ENCODE measurements at places on chromosomes 4 and X.

DNA sequence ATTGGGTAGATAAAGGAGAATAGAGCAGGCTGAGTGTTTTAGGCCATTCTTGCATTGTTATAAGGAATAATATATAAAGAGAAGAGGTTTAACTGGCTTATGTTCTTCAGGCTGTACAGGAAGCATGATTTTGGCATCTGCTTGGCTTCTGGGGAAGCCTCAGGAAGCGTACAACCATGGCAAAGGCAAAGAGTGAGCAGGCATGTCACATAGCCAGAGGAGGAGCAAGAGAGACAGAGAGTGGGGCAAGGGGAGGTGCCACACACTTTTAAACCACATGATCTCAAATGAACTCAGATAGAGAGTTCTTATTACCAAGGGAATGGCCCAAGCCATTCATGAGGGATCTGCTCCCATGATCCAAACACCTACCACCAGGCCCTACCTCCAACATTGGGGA lies 4.4 kb upstream of the METTL14 start:
- DNase-seq, result no peak

DNA sequence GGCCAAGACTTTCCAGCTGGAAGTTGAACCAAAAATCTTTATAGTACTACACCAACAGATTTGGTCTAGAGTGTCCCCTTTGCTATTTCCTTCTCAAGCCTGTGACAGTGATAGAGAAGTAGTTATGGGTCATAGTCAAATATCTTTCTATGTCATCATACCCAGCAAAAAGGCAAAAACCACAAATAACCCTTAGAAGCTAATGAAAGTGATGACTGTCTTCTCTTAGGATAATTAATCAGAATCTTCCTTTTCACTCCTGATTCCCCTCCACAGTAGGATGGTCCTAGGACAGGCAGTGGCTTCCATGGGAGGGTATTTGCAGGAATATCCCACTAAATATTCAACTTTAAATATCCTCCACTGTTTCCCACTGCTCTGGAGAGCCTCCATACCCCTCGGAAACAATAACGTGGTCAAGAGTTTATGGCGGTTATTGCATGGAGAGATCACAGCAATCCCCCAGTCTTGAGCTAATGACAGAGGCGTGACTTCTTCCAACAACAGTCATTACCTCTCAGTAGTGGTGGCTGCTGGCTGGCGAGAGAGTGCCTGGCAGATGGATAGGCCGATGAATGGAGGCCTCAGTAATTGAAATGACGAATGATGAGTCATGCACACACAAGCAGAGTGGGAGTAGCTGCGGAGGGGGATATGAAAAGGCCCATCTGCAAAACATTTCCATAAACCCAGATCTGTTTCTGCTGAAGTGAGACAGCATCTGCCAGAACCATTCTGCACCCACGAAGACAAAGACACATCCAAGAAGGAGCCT lies 154.9 kb downstream of the STK32B start:
- DNase-seq, result no peak

GRCh38 chr4:73450398-73451004 lies 14.5 kb downstream of the AFP start:
- no peak for DNase-seq

DNA sequence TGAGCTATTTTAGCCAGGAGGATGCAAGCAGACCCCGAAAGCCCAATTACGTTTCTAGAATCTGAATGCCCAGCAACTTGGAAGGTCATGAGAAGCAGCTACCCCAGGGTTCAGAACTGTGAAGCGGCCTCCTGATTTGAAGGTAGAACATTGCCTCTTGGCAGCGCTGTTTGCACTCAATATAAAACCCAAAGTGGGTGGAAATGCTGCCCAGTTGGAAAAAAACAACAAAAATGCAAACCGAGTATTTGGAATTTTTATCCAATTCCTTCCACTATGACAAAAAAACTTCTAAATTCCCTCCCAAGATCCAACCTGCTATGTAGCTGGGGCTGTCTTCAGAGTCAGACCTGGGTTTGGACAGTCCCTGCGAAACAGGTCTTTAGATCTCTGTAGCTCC lies 103.3 kb upstream of the RBPJ start:
- no peak for DNase-seq

DNA sequence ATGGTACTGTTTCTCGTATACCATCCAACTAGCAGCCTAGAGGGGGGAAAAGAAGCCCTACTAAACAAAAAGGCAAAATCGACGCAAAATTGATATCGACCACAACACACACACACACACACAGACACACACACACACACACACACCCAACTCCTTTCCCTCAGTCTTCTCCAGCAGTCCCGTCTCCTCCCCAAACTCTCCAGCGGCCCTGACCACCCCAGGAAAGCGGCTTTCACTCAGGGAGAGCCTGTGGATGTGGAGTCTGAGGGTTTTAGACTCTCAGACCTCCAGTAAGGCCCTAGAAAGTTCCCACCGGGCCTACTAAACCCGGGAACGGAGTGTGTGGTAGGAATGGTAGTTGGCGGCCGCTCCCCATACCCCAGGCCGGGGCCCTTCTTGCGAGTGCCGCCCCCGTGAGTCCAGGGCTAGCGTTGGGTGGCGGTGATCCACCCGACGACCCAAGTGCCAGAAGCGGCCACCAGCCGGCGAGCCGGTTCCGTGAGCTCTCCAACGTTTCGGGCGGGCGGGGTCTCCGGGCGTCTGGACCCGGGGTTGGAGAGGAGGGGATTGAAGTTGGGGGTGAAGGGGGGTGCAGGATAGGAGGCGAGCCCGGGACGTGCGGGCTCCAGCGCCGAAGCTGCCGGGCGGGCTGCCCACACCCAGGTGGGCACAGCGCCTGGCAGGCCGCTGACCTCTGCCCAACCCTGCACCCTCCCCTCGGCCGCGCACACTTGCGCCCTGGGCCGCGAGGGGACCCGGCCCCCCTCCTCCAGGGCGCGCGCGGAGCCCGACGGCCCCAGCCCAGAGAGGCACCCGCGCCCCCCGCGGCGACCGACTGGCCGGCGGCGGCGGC lies 13.7 kb downstream of the ARX start:
- DNase-seq, result no peak

DNA sequence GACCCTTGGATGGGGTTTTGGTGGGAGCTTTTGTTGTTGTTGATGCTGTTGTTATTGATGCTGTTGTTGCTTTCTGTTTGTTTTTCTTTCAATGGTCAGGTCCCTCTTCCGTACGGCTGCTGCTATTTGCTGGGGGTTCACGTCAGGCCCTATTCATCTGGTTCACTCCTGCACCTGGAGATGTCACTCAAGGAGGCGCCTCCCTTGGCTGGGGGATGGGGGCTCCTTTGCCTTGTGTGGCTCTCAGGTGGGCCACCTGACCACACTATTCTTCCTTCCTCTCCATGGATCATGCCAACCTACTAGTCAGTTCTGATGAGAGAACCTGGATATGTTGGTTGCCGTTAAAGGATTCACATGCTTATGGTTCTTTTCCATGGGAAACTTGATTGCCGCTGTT lies 39.1 kb upstream of the PRPS1 start:
- DNase-seq, result no peak

- no peak for DNase-seq
Measured at GRCh38 chr4:108651014-108651791, 804 bp downstream of the OSTC start.

GRCh38 chr4:114310296-114310925 lies 288.2 kb upstream of the UGT8 start:
- no peak for DNase-seq

DNA sequence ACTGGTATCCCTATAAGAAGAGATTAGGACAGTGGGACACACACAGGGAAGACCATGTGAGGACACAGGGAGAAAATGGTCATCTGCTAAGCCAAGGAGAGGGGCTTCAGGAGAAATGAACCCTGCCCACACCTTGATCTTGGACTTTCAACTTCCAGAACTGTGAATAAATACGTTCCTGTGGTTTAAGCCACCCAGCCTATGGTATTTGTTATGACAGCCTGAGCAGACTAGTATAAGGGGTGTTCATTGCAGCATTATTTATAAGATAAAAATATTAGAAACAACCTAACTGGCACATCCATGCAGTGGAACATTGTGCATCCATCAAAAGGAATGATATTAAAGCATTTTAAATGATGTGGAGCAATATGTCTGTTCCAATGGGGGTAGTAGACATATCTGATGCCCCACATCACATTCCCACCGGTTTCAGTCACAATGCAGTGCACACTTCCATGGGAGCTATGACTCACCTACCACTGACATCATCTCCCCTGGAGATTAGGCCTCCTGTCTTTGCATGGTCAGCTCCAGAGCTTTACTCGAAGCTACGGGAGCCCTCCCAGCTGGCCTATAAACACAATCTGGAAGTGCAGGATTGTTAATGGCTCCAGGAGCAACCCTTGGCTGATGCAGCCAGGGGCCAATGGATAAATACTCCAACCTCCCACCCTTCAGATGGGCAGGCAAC lies 38.9 kb upstream of the MAMLD1 start:
- no peak for DNase-seq

GRCh38 chr4:36841583-36842326 lies 402.8 kb upstream of the NWD2 start:
- no peak for DNase-seq

- no peak for DNase-seq
Measured at GRCh38 chr4:176451443-176451842, 131.7 kb downstream of the SPCS3 start.

GRCh38 chr4:4480685-4481398 lies 61.0 kb downstream of the STX18 start:
- DNase-seq, result no peak

- DNase-seq, result no peak
Measured at GRCh38 chr4:94068753-94069719, 138.6 kb upstream of the SMARCAD1 start.

- no peak for DNase-seq
Measured at GRCh38 chr4:107006218-107006617, 29.9 kb downstream of the DKK2 start.

DNA sequence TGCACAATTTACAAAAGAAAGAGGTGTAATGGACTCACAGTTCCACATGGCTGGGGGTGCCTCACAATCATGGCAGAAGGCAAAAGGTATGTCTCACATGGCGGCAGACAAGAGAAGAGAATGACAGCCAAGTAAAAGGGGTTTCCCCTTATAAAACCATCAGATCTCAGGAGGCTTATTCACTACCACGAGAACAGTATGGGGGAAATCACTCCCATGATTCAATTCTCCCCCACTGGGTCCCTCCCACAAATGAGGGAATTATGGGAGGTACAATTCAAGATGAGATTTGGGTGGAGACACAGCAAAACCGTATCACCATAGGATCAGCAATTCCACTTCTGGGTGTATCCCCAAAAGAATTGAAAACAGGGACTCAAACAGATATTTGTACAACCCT lies 97.5 kb upstream of the STX18 start:
- DNase-seq, result no peak

- DNase-seq, result no peak
Measured at GRCh38 chrX:101071582-101071981, 7.1 kb upstream of the TMEM35A start.

GRCh38 chr4:79831119-79831528 lies 241.9 kb downstream of the ANTXR2 start:
- DNase-seq, result no peak

DNA sequence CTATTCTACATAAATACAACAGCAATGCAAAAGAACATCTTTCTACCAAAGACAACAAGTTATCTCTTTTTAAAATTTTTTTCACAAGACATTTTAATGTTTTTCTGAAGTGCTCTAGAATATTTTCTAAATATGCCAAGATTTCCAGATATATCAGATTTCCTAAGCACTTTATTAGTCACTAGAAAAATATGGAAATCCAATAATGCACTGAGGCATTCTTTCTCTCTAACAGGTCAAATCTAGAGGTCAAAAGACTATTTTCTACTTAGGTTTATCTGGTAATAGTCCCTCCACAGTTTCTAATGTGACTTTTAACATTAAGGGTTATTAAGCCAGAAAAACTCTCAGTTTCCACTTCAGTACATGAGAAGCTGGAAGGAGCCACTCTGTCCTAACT lies 1041.2 kb upstream of the INTU start:
- no peak for DNase-seq

- DNase-seq, result no peak
Measured at GRCh38 chrX:119640731-119641170, 34.5 kb upstream of the NKRF start.

GRCh38 chr4:23305026-23305425 lies 584.8 kb downstream of the PPARGC1A start:
- no peak for DNase-seq

DNA sequence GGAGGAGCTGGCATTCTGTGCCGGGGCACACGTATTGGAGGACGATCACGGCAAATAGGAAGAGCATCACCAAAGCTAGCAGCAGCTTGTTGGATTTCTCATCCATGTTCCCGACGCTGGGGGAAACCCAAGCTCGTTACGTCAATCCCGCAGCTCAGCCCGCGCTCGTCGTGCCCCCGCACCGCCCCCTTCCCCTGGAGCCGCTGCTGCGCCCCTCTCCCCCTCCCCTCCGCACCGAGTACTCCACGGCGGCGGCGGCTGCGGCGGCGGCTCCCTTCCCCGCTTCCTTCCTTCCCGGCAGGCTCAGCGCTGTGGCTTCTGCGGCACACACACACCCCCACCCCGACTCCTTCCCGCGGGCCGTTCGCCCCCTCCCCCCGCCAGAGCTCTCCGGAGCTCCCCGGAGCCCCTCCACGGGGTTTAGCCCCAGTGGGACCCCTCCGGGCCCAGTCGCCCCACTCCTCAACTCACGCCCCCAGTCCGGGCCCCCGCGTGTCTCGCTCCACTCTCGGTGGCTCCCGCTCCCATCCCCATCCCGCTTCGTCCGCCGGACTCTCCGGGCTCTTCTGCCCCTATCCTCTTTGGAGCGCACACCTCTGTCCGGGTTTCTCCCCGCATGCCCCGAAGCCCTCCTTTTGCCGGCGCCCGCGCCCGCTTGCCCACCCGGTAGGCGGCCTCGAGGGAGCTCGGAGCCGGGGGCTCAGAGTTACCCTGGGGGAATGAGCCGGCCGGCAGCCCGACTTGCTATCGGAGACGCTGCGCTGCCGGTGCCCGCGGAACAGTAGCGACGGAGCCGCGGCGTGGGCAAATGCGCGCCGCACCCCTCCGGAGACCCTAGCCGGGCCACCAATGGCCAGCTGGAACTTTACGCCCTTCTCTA lies 978 bp downstream of the HS6ST2 start:
- DNase-seq, result no peak

GRCh38 chr4:119246177-119246733 lies 33.7 kb downstream of the USP53 start:
- no peak for DNase-seq

- no peak for DNase-seq
Measured at GRCh38 chrX:110477593-110478228, 119.1 kb downstream of the RTL9 start.

DNA sequence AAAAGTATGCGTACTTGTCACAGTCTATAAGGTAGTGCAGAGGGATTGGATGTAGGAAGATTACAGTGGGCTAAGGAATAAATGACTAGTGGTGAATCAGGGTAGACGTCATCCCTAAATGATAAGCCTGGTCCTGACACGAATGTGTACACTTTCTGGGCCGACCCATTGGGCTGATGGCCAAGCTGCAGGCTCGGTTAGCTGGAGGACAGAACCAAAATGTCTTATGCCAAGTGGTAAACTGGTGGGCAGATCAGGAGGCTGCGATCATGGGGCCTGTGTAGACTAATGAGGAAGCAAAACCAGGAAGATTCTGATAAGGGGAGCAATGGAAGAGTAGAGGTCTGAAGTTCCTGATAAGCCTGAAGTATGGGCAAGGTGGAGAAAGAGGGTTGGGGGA lies 272.8 kb upstream of the GATB start:
- no peak for DNase-seq

- no peak for DNase-seq
Measured at GRCh38 chrX:120781403-120781802, 94.3 kb downstream of the CT47B1 start.

Measured in CD8-positive, alpha-beta T cell (primary cell).